GM23248 (cell line): ENCODE measurements at places on chromosomes 16 and 17. TPM values are rescaled to one million over a fixed set of nuclear protein-coding genes. Genes with fewer than 3 reads are reported as not detected.

ZKSCAN2 gene
- 1.0 and 1.2 TPM in 2 replicates for polyA plus RNA-seq

CACNG5 gene
- not detected in 2 replicates for polyA plus RNA-seq

- DNase-seq: peak; percentile 64
Observed at GRCh38 chr17:11598274-11599221, at the start of gene DNAH9. DNAH9 (plus strand) TSS chr17:11598470; CDS start chr17:11598499, 29 bp downstream.

DNA sequence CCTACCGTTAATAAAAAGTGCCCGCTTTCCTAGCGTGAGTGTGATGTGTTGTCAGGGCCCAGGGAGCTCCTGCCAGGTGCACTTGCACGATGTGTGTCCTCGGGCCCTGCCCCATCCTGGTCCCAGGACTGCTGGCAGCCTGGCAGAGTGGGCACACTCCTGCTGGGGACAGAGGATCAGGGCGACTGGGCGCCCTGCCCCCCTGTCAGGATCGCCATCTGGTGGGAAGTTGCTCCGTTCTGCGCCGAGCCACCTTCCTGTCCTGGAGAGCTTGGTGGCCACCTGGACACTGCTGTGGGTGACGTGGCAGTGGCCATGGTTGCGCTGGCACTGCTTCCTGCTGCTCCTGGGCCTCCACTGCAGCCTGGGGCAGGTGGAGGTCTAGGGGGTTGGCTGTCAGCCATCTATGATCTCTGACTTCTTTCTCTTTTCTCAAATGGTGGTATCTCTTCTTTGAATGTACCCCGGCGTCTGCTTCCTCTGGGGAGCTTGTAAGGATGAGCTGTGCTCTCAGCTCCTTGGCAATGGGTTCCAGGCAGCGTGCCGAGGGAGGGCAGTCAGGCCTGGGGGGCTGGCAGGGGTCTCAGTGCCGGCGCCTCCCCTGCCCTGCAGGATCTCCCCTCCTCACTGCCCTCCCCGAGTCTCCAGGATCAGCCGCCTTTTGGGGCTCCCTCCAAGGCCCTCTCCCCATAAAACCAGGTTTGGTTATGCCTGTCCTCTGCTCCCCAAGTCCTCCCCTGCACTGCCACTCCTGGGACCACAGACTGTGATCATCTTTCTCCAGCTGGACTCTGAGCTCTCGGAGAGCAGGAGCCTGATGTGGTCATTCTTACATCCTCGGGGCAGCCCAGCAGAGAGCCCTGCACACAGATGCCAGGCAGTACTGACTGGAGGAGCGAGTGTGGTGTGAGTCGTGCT, 76.9 kb downstream of the AMFR start:
- DNase-seq: peak; percentile 14

DNA sequence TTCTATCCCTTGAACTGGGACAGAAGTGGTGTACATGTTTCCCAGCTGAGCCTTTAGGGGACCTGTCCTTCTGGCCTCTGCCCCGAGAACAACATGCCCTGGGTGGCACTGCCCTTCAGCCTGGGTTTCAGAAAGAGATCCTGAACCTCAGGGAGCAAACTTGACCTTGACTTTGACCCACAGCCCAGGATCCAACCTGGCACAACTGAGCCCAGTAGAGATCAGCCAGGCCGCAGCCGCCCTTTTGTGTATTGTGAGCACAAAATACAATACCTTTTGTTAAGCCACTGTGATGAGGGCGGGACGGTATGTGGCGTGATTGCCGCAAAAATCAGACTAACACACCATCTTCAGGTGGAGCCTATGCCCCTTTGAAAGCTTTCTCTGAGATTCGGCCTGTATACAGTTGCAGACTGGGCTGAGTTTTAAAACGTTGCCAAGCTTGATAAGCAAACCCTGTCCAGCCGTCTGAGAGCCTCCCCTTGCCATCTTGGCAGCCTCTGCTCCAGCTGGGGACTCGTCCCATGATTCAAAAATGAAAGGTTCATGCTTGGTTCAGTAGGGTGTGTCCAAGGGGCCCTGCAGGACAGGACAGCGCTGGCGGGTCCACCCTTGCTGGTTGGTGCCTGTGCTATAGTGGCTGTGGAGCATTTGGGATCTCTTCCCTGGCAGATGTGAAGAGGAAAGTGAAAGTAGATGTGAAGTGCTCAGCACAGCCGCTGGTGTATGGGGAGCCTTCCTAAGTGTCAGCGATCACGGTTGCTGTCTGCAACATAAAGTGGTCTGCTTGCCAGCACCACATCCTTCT, 40.3 kb downstream of the FOXL1 start:
- peak; percentile 25 for DNase-seq

- peak; percentile 42 for DNase-seq
Observed at GRCh38 chr17:64358261-64358788, 32.3 kb downstream of the PECAM1 start.

GRCh38 chr17:79992649-79993389, 42.9 kb downstream of the TBC1D16 start:
- peak; percentile 35 for DNase-seq

DNA sequence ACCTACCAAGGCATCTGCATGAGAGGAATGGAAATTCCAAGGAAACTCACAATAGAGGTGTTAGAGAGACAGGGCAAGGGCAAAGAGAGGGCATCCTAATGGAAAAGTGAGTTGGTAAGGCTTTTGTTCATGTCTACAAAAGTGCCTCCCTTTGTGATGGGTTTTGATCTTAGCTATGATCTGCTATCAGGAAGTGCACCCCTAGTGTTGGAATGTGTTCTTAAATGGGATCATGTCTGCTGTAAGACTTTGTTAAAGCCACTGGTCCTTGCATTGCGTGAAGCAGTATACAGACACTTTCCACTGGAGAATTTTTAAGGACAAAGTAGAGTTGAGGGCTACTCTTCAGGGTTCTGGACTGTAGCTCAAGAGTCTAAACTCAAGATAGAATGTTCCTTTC, 92.0 kb downstream of the MAP2K6 start:
- peak; percentile 8 for DNase-seq
